Caki2 (cell line): ENCODE measurements at places on chromosomes 2 and 18. TPM values are rescaled to one million over a fixed set of nuclear protein-coding genes. Genes with fewer than 3 reads are reported as not detected.

GRCh38 chr2:105114551-105114950 lies 76.7 kb downstream of the MRPS9 start:
- peak; percentile 54 for DNase-seq

- no peak for DNase-seq
These were observed 19.0 kb downstream of the CRIM1 start for GRCh38 chr2:36374585-36374984.

DNA sequence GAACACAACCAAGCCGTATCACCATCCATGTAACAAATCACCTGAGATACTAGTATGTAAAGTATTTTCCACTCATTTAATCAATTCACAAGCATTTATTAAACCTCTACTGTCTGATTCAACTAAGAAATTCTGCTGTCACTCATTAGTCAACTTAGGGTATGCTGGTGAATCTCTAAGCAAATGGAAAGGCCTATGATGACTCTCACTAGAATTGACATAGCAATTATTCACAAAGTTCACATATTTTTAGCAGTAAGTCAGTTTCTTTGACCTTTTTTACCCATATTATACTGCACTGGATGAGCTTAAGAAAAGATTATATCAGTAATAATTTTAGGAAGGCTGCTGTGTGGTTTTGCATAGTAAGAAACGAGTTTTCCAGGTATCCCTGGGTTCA lies 130.1 kb downstream of the SLC8A1 start:
- DNase-seq, result no peak

DNA sequence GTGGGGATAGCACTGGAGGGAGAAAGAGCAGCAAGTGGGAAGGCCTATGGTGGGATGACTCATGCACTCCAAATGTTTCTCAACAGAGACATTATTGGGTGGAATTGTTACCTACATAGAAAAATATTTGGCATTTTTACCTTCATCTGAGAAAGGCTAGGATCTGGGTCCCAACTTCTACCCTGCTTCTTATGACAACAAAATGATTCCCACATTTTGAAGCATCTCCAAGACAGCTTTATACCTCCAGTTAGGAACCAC lies 908.9 kb upstream of the GYPC start:
- DNase-seq, result no peak

- DNase-seq, result no peak
These were observed 62.9 kb upstream of the POU3F3 start for GRCh38 chr2:104790901-104791495.

- no peak for DNase-seq
These were observed 11.1 kb downstream of the SLC8A1 start for GRCh38 chr2:40440835-40441234.

GRCh38 chr2:126970583-126970982 lies 71.9 kb downstream of the TEX51 start:
- no peak for DNase-seq

DNA sequence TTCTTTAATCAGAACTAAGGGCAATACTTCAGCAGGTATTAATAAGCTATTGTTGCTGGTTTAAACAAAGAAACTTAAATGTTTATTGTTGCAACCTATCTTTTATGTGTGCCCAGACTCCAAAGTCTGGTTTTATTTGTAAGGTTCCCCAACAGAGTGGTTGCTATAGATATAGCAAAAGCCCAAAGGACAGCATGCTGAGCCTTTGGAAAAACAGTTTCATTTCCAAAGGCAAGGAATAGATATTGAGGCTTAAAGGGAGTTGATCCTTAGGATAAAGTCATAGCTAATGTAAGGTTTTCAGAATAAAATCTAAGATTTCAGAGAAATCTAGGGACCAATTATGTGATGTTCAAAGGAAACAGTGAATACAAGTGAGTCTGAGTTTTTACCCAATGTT lies 413.2 kb upstream of the SLC14A2 start:
- DNase-seq, result no peak

- no peak for DNase-seq
These were observed 265.1 kb downstream of the SH3BP4 start for GRCh38 chr2:235216901-235217300.

DNA sequence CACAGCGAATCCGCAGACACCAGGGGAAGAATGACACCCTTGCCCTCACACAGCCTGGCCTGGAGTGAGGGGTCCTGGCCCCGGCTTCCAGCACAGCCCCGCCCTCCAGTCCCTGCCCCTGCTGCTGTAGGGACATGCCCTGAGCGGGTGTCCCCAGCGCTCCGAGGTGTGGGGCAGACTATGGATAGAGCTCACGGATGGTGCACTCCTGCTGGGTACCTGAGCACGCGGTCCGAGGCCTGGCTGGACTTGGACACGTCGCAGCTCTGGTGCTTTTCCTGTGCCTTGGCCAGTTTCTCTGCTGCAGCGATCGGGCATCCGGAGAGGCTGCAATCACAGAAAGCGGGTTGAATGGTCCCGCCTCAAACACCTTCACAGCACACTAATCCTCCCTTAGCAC lies 165.7 kb upstream of the PXDN start:
- no peak for DNase-seq

- no peak for DNase-seq
These were observed 4.9 kb downstream of the STPG4 start for GRCh38 chr2:47150175-47150574.

- no peak for DNase-seq
These were observed 126.7 kb downstream of the OLA1 start for GRCh38 chr2:174121612-174122011.

DNA sequence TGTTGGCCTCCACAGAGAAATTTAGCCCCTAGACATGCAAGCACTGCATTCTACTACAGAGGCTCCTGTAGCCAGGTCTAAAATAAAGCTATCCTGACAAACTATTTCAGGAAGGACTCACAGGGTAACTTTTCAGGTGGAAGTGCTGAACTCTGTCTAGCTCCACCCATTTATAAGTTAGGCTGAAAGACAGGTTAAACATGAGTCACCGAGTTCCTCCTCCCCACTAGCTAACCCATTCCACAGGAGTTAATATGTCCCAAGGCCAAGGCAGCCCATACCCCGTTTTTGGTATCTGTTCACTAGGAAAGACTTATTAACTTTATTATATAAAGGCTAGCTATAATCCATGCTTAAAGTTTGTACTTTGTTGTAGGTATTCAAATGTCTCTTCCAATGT lies 3.5 kb downstream of the CWC22 start:
- no peak for DNase-seq

- DNase-seq, result no peak
These were observed 35.5 kb downstream of the NXPH2 start for GRCh38 chr2:138744713-138745112.

DNA sequence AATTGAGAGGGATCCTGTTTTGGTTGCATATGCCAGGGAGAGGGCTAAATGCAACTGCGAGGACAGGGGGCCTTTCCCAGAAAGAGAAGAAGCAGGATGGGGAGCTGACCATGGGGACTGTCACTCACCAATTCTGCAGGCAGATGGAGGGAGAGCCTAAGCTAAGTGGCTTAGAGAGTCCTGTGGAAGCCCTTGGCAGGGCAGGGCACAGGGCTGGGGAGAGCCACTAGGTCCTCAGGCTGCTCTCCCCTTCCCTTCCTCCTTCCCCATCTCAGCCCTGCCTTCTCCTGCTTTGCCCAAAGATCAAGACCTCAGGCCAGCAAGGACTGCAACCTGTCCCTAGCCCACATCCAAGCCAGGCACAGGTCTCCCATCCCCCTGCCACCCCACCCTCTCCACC lies 24.4 kb upstream of the CATIP start:
- DNase-seq, result no peak

GRCh38 chr2:229456091-229456490 lies 185.0 kb upstream of the PID1 start:
- DNase-seq, result no peak

- no peak for DNase-seq
These were observed 40.8 kb downstream of the GTF3C3 start for GRCh38 chr2:196758474-196759377.

DNA sequence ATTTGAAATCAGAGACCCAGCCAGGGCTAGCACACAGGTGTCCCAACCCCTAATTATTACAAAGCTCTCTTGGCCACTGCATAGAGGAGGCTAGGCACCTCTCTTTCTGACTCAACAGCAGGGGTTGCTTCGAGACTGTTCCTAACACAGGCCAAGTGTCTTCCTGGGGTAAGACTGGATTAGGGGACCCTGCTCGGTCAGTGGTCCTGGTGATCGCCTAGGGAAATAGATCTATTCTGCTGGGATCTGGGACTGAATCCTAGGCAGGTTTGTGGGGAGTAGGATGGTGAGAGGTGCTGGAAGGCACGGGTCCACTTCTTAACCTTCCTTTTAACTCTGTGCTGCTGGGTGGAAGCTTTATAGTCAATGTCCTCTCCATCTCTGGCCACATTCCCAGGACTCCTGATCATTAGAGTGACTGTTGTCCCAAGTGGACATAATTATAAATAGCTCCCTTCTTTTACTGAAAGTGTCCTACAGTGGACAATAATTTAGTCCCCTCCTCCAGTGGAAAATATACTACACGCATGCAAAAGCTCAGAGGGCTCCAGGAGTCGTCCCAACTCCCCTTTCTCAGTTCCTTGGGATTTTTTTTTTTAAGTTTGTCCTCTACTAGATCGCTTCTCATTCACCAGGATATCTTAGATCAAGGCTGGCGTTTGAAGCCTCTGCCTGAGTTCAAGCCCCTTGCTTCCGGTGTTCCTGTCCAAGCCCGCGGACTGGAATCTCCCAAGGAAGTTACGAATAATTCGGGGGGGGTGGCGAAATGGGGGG lies 1.3 kb upstream of the TRIB2 start:
- DNase-seq, result no peak

Gene RAMP1
- not detected in 2 replicates for total RNA-seq

Gene NPHP1
- 4.9 and 29.2 TPM in 2 replicates for total RNA-seq

Gene GAL3ST2
- total RNA-seq, result not detected in 2 replicates

Gene RBM44
- 0.03 TPM in 1 of 2 replicates, not detected in the other for total RNA-seq

Gene ACVR1
- 8.1 and 17.1 TPM in 2 replicates for total RNA-seq

Gene FOXI3
- not detected in 2 replicates for total RNA-seq

Gene BOLL
- total RNA-seq, result not detected in 2 replicates

Gene ASAP2
- 33.8 and 34.8 TPM in 2 replicates for total RNA-seq

Gene PEX13
- 37.8 and 67.0 TPM in 2 replicates for total RNA-seq
